ENCODE measurements at places on chromosomes 7 and 10.

DNA sequence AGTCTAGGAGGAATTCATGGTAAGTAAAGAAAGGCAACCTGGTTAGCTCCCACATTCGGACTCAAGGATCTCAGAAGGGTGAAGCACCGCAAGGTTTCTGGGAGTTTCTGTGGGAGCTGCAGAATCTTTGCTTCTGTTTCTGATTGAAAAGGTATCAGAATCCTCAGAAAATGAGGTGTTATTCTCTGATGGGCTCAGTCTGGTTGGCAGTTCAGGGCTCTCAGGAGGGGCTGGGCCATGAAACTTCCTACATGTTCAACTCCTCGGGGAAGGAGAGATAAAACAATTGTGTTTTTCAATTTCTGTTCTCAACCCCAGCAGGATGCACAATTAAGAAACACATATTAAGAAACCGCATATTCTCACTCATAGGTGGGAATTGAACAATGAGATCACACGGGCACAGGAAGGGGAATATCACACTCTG is 9.1 kb downstream of the OR2A7 start:
- no peak for DNase-seq

- no peak for DNase-seq
Measured at GRCh38 chr10:117186832-117187615, 10.3 kb upstream of the KCNK18 start.

DNA sequence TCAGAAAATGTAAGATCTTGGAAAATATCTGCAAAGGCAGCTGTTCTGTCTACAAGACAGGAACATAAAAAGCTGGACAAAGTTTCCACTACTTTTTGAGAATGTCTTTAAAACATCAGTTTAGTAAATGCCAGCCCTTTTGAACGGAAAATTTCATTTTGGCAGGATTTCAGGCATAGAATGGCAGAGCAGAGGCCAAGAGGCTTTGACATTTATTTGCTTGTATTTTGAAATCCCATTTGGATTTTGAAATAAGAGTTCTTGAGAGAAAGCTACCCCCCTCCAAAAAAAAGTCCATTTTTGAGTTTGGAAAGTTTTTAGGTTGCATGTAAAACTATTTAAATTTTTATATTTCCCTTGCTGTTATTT is 3.1 kb upstream of the ETV1 start:
- no peak for DNase-seq

- DNase-seq, result no peak
Measured at GRCh38 chr10:90798482-90798881, 59.4 kb downstream of the HTR7 start.

GRCh38 chr10:13270877-13271551 is 28.9 kb downstream of the PHYH start:
- DNase-seq, result no peak

DNA sequence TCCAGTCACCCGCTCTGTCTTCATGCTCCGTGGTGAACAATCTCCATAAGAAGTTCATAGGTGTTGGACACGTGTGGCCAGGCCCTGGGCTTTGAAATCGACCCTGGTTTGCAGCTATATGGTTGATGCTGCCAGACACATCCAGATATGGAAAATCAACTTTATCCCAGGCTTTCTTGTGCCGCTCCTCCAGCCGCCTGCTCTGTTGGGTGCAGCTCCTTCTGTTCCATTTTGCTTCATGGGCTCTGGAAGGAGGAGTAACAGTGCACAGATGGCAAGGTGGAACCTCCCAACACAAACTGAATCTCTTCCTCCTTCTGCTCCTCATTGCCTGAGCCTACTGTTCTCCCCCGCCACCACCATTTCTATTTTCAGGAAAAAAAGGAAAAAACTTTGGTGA is 44.7 kb downstream of the THNSL1 start:
- no peak for DNase-seq

DNA sequence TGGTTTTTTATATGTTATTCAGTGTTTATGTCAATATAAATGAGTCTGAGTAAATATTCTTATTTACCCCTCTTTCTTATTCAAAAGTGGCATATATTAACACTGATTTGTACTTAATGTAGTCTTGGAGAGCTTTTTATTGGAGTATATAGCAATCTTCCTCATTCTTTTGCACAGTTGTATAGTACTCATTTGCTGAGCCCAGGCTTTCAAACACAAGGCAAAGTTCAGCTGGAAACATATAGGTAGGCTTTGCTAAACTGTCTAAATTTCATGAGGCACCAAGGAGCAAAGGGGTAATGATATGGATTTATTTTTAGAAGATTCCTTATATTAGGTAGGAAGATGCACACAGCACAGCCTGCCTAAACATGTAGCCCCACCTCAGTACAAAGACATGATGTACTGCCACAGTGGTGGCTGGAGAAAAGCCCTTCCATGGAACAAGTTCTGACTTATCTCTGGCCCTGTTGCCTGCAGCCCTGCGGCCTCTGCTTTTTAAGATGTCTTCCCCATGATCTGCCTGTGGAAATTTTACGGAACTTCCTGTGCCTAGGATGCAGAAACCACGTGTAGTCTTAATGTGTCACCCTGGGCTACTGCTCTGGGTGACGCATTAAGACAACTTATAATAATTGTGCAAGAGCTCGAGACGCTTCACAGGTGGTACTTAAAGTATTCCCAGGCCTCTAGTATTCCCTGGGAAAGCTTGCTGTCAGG is 9.6 kb upstream of the PDCD4 start:
- DNase-seq, result no peak

DNA sequence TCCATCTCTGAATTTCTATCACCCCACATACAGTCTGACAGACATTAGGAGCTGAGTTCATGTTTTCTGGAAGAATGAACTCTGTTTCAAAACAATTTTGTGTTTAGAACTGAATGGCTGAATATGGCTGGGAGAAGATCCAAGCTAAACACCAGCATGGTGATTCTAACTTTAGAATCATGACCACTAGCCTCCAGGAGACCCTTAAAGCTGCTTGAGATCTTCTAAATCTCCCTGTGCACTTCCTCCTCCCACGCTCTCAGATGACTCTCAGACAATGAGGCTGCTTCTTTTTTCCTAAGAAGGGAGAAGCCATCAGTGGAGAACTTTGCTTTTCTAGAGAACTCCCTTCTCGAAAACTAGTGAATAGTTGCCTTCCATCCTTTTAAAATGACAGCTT is 711.2 kb downstream of the GRID1 start:
- no peak for DNase-seq
